ENCODE measurements at places on chromosomes 4 and X.

DNA sequence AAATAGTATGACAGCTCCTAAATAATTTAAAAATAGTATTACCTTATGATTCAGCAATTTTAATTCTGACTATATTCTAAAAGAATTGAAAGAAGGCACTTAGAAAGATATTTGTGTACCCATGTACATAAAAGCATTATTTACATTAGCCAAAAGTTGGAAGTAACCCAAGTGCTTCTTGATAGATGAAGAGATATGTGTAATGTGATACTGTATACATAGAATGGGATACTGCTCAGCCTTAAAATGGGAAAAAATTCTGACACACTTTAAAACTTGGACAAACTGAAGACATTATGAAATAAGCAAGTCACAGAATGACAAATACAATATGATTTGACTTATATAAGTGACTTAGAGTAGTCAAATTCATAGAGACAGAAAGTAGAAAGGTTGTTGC, 112.2 kb downstream of the IDS start:
- DNase-seq, result no peak

DNA sequence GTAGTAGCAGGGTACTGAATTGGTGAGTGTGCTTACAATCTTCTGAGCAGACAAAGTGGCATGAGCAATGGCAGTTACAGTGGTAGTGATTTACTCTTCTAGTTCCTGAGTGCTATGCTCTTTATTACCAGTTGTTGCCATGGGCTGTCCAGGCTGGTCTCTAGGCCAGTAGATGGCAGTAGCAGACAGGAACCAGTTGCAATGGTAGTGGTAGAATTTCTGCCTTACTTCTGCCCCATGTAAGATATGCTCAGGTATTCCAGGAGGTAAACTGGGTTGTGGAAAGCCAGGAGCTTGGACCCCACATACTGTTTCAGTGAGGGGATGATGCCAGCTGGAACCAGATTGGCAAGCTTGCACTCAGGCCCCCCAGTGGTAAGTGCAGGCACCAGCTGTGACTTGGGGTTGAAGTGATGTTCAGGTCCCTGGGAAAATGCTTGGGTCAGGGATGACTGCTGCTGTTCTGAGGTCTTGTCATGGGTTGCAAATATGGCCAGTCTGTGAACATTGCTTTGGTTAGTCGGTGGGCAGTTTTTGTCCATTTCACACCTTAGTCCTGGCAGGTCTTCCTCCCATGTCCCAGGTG, 63.0 kb upstream of the ZXDB start:
- DNase-seq, result no peak

DNA sequence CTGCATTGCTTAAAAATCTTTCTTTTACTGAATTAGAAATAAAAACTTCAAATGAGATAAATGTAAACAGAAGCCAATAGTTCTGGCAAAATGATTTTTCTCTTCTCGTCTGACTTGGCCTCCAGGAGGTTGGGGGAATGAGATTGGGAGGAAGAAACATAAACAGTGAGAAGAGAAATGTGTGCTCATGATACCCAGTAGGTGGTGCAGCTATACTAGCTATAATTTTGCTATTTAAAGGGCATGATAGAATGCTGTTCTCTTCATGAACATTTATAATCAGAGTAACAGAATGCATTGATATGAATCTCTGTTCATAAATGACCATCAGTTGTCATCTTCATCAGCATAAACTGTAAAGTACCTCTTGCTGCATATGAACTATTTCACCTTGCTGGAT, 85.5 kb downstream of the TACR3 start:
- no peak for DNase-seq

- DNase-seq, result no peak
Measured at GRCh38 chr4:129488427-129488826, 392.5 kb downstream of the C4orf33 start.

DNA sequence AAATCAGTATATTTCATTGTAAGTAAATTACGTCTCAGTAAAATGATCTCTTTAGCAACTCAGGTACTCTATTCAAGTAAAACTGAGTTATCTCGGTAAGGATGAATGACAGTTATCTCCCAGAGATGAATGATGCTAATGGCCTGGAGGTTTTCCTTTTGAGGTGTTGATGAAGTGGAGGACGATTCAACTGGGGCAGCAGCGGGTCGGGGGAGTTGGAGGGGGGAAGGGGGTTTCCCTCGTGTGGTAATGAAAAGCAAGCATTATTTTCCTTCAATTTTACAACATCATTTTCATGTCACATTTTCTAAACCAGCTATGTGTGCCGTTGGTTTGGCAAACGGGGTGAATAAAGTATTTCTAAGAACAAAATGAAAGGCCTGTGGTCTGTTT, 92.4 kb upstream of the ATXN3L start:
- no peak for DNase-seq
